ENCODE measurements at places on chromosomes 6 and 20.

GRCh38 chr20:38034961-38035360 lies 1.4 kb downstream of the RPRD1B start:
- no peak for DNase-seq

- DNase-seq: no peak
Observed at GRCh38 chr20:23242104-23242503, 108.5 kb upstream of the NXT1 start.

- no peak for DNase-seq
Observed at GRCh38 chr6:17475606-17476244, 82.3 kb downstream of the CAP2 start.

GRCh38 chr6:16635810-16636602 lies 125.3 kb downstream of the ATXN1 start:
- no peak for DNase-seq

- no peak for DNase-seq
Observed at GRCh38 chr6:139334806-139335446, 39.5 kb downstream of the CITED2 start.

- no peak for DNase-seq
Observed at GRCh38 chr6:43125555-43125954, 45.5 kb upstream of the SRF start.

DNA sequence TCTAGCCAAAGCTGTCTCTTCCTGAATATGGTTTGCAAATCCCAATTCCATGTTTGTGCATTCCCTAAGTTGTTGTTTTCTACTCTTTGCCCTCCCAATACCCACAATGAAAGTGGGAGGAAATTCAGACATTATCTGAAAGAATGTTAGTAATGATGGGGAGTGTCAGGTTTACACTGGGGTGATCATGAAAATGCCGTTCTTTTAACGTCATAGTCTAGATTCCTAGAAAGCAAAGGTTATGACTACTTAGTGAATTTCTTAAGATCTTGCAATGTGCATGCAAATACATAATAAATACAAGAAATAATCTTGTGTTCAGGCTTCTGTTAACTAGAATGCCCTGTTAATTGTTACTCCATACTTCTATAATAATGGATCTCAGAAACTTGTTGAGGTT lies 101.0 kb downstream of the LCA5 start:
- DNase-seq: no peak

- no peak for DNase-seq
Observed at GRCh38 chr6:136398453-136398852, 108.8 kb upstream of the BCLAF1 start.

GRCh38 chr20:15578113-15578512 lies 995.1 kb downstream of the KIF16B start:
- DNase-seq: no peak

DNA sequence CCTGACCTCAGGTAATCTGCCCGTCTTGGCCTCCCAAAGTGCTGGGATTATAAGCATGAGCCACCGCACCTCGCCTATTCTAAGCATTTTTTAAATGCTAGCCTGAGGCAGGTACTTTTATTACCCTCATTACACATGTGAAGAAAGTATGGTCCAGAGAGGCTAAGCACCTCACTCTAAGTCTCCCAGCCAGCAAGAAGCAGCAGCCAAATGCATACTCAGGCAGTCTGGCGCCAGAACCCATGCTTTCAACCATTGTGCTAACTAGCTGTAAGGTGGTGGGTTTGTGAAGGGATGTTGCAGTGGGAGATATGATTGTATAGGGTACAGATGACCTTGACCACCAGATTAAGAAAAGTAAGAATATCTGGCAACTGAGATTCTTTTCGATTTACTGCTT lies 26.1 kb upstream of the RIPOR2 start:
- DNase-seq: no peak
